NCI-H2029 treated with DMSO at 0.1 percent for 48 hours (cell line): ENCODE measurements at places on chromosomes 3 and 15.

GRCh38 chr3:98259-98654, 98.3 kb upstream of the CHL1 start:
- no peak for DNase-seq

GRCh38 chr3:185555101-185555501, 2.7 kb upstream of the LIPH start:
- DNase-seq = no peak

DNA sequence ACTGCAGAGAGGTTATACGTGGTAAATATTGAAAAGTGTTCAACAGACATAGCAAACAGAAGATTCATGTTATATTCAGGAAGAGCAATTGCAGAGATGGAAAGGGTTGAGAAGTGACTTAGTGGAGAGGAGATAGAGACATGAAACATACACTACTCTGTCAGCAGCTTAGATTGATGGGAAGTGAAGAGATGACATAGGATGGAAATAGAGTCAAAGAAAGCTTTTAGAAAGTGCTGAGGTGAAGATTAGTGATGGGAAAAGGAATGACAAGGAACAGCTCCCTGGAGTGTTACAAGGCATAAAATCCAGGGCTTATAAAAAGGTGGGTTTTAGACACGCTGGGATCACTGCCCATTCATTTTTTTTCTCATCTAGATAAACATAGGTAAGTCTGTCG, 17.2 kb upstream of the GOLIM4 start:
- DNase-seq = no peak

GRCh38 chr3:102497571-102497970, 62.8 kb downstream of the ZPLD1 start:
- no peak for DNase-seq

GRCh38 chr3:111800472-111800871, 58.6 kb upstream of the PHLDB2 start:
- no peak for DNase-seq

DNA sequence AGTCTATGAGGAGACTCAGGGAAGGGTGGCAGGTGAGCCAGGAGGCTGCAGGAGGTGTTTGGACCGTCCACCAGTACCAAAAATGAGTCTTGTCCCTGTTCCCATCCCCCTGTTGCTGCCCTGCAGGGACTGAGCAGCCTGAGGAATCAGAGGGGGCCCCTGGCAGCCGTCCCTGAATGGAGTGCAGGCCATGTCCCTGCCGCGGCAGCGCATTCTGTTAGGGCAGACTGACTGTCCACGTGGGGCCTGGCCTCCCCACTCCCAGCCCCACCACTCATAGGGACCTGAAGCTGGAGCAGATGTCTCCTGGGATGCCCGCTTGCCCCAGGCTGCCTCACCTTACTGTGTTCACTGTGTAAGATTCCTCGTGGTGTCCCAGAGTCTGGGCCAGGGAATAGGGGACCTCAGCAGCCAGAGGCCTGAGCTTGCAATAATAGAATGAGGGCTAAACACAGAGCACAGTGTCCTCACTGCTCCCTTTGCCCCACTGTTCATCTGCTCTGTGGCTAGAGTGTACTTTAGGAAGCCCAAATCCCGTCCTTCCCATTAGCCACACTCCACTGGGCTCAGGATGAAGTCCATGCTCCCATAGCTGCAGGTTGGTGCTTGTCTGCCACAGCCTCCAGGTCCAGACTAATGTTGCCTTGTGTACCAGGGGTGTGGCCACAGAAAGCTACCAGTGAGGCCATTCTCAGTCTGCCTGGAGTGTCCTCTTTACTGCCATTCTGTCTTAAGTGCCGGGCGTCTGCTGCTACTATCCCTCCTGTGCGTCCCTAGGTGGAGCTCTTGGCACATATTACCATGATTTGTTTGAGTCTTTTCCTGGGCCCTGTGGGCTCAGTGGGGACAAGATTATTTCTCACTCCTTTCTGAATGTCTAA, 63.2 kb downstream of the HCN4 start:
- DNase-seq = peak; percentile 63

DNA sequence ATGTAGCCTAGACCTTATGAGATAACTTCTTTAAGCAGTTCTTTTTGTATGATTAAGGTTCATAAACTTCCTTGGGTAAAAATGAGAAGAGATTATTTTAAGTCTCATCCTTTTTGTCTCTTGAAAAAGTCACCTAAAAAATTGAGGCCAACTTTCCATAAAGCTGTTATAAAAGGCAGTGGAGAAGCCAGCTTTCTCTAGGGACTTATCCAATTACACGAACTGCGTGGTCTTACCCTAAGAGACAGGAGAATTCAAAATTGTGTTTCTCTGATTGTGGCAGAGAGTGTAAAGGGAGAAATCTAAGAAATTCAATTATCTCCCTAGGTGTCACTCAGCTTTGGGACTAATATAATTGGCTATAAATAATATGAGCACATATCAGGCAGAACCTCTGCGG, 262.0 kb downstream of the SHOX2 start:
- DNase-seq = no peak

DNA sequence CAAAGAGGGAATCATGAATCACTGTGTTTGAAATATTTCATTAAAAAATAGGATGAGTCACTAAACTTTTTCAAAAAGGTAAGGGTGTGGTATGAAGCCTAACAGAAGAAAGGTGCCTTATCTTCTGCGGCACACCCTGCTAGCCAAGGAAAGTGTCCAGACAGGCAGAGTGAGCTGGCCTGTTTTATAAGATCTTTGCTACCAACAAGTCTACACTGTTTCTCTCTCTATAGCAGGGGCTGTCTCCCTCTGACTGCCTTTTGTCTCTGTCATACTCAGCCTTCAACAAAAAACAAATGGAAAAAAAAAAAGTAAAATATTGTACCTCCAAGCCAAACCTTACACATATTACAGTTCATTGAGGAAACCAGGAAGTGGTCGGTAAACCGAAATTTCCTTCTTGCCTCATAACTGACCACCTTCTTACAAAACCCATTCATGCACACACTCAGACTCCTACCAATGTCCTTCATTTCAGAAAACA, 9.1 kb downstream of the ZDHHC3 start:
- no peak for DNase-seq

- DNase-seq = no peak
These were observed 1.6 kb upstream of the MEGF11 start for GRCh38 chr15:66254951-66255676.

- no peak for DNase-seq
These were observed 446.2 kb upstream of the ALCAM start for GRCh38 chr3:104920512-104920911.

- DNase-seq = no peak
These were observed 63.3 kb downstream of the RAD18 start for GRCh38 chr3:8899876-8900460.

- DNase-seq = no peak
These were observed 2.8 kb downstream of the MRAS start for GRCh38 chr3:138351151-138351550.

- DNase-seq = no peak
These were observed 32.9 kb upstream of the CYP11A1 start for GRCh38 chr15:74400313-74400860.

DNA sequence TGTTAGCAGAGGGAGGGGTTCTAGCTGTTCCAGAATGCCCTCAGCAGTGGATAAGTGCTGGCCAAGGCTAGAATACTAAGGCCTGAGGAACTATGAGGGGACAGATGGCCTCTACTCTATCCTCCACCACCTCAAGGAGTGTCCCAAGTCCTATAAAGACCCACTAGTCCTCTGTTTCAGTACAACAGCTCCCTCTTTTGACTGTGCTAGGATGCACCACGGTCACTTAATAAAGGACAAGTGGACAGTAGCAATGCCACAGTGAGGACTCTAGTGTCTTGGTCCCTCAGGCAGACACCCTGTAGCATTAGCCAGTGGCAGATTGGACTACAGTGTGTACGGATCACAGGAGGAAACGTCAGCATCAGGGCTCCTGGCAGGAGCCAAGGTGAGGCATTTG, 171.8 kb upstream of the PROK2 start:
- DNase-seq = no peak

GRCh38 chr3:73485877-73486330, 138.8 kb downstream of the PDZRN3 start:
- DNase-seq = no peak

- DNase-seq = no peak
These were observed 74.3 kb downstream of the FBLN2 start for GRCh38 chr3:13623101-13623654.

GRCh38 chr15:69606921-69607500, 154.4 kb downstream of the RPLP1 start:
- DNase-seq = no peak

GRCh38 chr15:49232236-49232806, 62.3 kb downstream of the GALK2 start:
- no peak for DNase-seq

DNA sequence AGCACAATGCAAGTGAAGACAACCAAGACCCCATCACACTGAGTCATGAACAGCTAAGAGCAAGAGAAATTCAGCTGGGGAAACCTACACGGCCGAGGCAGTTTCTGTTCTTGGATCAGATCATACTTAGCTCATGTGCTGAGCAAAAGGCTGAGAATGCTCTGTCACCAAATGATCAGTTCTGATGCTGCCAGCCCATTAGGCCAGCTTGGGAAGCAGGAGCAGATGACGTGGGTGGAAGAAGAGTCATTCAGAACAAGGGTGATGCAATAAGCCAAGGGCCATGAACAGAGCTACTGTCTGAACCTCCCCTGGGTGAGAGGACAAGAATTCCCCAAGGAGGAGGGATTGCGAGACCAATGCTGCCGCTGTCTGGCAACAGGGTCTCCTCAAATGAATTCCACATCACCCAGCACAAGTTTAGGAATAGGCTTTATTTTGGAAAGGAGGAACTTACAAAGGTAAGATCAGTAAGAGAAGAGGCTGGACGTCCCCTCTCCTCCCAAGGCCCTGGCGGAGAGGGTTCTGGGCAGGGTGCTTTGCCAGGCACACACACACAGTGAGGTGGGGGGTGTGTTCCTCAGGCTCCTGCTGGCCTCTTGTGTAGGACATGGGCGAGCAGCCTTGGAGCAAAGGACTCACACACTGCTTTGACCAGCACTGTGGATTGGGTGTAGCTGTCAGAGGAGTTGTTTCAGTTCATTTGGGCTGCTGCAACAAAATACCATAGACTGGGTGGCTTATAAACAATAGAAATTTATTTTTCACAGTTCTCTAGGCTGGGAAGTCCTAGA, 65.6 kb upstream of the CTXND1 start:
- DNase-seq = no peak

DNA sequence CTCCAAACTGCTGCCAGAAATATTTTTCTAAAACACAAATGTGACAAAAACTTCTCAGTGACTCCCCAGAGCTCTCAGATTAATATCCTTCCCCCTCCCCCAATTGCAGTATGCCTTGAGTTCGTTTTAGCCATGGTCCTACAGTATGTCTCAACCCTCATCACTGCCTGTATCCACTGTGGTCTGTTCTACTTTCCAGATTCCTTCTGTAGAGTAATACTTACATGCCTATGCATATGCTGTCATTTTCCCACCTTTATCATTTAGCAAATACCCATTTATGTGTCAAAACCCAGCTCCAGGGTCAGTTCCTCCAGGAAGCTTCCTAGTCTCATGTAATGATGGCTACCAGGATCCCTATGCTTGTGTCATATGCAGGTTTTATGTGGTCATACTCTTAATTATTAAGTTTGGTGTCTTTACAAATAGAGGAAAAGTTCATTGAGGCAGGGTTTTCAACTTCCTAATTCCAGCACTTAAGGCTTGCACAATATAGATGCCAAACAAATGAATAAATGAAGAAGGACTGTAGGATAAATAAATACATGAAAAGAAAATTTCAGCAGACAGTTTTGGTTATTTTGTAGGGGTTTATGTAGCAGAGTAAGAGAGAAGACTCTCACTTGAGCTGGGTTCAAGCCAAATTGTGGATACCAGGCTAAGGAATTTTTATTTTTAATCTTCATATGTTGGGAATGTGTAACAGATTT, 170.8 kb downstream of the ALCAM start:
- no peak for DNase-seq

- DNase-seq = no peak
These were observed 27.6 kb downstream of the SEC61A1 start for GRCh38 chr3:128079823-128080222.

DNA sequence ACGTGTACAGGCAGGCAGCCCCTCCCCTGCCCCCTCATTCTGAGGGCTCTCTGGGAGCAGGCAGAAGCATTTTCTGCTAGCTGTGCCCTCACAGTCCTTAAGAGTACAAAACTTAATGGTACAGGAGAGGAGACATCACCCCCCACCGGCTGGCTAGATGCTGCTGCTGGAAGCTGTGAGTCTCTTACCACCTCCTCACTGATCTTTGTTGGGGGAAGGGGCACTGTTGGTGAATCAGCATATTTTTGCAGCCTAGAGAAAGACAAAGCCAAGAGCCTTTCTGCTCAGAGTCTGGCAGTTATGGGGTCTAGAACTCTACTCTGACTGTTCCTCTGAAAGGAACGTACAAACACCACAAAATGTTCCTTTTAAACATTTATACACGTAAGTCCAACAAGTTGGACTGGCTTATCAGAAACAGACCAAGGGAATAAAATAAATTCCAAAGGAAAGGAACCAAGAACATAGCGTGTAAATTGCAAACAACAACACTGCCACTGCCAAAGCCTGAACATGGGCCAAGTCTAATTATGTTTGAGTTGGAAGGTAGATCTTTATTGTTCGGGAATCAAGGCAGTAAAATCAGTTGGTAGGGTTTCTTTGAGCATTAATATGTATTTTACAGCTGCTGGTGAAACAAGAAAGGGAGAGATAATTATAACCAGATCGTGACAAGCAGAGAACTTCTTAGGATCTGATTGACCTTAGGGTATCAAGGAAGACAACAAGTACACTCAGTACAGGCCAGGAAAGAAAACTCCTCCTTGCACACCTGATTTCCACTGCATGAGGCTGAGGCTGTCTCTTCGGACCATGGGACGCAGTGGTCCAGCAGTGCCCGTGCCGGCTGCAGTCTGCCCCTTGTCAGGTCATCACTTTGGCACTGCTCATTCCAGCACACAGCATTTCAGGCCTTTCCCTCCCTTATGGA, 27.4 kb downstream of the CLK3 start:
- peak; percentile 11 for DNase-seq

DNA sequence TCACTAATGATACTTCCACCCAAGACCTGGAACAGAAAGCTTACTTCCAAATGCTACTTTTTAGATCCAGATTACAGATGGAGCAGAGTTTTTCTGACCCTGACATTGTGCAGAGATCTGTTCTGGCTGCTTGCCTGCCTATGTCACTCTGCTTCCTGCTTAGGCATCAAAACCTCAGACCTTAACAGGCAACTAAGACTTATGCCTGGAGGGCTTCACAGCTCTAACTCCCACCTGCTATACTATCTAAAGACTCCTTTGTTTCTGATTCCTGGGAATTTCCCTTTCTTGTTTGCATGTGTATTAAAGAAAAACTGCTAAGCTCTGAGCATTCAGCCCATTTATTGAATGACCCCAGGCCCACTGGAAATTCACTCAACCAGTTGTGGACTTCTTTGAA, 157.4 kb upstream of the NPHP3 start:
- DNase-seq = no peak

GRCh38 chr15:38610748-38611147, 46.1 kb upstream of the RASGRP1 start:
- no peak for DNase-seq

- DNase-seq = no peak
These were observed 6.0 kb downstream of the MAPKBP1 start for GRCh38 chr15:41780266-41780665.

- no peak for DNase-seq
These were observed 47.5 kb upstream of the RPS17 start for GRCh38 chr15:82587805-82588204.
